ENCODE measurements at places on chromosomes 11 and 22.

GRCh38 chr22:22706253-22706915 is 62.0 kb downstream of the GGTLC2 start:
- DNase-seq = peak; percentile 41

DNA sequence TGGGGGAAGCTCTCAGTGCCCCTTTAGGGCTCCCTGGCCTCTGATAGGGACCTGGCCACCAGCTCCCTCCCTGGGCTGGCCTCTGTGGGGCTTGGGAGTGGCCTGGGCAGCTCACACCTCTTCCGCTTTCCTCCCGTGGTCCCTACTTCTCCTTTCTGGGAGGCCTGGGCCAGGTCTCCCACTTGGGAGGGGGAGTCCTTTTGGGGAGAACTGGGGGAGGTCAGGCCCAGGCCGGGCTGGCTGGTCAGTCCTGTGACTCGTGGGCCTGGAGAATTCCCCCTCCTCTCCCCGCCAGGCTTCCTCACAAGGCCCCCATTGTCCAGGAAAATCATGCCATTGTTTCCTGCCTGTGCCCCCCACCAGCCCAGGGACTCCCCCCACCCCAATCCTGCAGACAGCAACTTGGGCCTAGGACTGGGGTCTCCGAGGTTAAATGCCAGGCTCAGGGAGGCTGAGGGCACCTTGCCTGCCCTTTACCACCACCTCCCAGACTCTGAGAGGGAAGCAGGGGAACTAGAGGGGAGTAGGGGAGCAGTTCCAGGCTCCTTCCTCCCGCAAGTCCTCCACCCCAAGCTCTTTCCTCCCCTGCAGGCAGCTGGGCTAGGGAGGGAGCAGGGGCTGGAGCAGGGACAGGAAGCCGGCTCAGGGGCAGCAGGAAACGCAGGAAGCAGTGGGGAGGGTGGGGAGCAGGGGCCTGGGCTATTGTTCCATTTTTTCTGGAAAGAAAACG is 2.8 kb downstream of the MAP3K11 start:
- no peak for DNase-seq

DNA sequence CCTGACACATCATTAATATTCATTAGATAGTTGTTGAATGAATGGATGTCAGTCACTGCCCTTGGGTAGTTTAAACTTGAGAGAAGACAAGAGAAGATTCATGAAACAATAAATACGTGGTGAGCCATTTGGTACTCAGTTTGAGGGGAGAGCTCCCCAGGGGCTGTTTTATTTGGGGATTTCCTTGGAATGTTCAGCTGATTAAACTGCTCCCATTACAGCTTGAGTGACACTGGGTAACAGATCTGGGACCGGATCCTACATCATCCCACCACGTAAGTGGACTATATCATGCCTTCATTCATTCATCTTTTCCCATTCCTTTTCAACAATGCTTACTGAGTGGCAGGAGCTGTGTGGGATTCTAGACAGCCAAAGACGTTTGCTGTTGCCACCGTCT is 162.0 kb downstream of the FAT3 start:
- no peak for DNase-seq

DNA sequence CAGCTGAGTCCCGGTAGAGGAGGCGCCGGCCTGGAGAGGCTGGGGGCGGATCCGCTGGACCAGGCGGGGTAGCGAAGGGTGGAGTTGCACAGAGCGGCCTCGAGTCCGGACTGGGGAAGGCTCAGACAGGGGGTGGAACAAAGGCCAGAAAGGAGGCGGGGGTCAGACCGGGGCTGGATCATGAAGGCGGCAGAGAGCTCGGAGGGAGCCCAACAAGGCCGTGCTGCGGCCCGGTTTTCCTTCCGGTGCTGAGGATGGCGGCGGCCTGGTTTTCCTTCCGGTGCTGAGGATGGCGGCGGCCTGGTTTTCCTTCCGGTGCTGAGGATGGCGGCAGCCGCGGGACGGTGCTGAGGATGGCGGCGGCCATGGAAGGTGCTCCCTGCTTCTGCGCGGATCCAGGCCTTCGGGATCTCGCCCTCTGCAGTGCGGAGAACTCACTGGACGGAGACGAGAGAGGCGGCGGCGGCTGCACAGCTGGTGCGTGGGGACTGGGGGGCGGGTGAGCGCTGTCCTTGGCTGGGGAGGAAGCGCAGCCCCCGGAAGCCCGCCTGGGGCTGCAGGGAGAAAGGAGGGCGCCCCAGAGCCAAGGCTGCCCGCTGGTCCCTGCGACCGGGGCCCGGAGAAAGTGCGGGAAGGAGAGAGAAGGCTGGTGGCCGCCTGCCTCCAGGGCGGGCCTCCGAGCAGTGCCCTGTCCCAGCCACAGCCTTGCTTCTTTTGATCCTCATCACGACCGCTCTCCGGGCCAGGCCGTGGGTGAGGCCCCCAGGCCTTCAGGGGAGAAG is 350.4 kb upstream of the B3GAT1 start:
- DNase-seq = peak; percentile 40

- DNase-seq = no peak
These were observed 23.5 kb upstream of the YPEL1 start for GRCh38 chr22:21759093-21759492.

DNA sequence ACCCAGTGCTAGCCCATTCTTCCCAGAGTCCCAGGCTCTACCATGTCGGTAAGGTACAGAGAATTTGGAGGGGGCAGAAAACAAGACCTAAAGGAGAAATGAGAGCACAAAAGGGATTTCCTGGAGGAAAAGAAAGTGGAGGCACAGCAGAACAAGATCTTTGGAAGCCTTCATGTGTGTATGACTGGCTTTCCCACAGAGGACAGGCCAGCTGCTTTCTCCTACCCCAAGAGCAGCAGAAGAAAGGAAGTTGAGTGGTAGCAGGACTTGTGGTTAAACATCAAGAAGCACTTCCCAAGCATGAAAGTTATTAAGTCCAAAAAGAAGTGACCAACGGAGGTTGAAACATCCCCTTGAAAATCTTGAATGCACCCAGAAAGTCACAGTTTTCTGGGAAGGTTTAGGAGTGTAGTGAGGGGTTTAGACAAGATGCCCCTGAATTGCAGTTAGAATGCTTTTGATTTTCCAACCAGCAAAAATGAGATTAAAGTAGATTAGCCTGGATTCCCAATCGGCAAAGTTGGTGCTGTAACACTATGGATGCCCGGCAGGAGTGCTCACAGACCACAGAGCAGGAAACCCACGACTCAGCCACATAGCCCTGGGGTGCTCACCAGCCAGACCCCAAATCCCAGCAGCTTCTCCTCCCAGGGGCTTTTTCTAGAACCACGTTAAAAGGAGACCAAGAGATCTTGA is 608 bp downstream of the TMPRSS13 start:
- DNase-seq = no peak

DNA sequence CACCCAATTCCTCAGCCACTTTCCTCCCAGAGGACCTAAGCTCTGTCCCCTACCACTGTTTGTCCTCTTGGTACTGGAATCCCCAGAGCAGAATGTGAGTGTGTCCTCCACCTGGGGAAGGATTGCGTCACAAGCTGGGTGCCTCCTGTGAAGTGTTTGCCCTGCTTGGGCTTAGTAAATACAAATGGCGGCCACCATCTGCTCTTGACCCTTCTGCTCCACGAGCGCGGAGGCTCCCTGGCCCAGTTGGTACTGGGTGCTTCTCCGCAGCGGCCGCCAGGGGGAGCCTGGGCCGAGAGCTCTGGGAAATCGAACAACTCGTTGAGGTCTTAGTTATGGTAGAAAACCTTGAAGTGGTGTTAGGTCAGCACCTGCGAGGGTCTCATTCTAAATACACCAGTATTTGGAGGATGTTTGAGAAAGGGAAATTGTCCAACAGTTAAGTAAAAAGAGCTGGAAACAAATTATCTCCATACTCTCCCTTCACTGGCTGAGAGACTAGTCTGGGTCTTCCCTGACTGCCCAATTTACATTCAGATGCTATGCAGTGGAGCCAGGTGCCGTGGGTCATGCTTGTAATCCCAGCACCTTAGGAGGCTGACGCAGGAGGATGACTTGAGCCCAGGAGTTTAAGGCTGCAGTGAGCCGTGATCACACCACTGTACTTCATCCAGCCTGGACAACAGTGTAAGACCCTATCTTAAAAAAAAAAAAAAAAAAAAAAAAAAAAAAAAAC is 74.6 kb upstream of the TEAD1 start:
- no peak for DNase-seq

DNA sequence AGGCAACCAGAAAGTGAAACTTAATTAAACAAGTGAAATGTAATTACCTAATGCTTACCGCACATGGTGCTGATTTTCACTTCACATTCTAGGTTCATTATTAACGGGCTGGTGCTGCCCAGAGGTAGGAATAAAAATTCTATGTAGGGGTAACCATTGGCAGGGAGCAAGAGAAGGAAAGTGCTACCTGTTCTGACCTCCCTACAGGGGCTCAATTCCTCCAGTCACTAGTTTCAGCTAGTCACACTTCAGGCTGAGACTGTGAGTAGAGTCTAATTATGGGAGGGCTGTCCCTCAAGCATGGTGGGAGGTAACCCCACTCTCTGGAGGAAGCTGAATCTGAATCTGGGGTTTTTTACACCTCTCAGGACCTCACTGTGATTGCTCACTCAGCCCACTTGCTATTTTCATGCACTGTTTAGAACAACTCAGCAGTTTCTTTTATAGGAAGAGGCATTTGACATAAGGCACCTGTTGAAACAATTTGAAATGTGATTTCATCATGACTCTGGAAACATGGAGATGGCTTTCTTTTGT is 75.4 kb downstream of the MAML2 start:
- DNase-seq = no peak

- DNase-seq = no peak
These were observed 107.6 kb downstream of the LDLRAD3 start for GRCh38 chr11:36051235-36052144.

DNA sequence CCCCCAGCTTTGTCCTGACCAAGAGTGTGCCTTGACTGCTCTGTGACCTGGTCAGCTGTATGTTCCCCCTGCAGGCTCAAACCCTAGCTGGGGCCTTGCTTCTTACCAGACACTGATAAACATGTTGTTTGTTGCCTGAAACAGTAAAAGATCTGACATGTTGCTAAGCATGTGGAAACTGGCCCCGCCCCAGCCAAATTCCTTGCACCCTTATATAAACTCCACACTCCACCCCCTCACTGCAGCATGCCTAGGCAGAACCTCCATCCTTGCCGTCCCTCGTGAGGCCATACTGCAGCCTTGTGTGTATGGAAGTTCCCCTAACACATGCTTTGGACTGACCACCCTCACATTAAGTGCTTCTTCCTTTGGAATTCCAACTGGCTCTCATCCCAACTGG is 27.3 kb downstream of the LRRC74B start:
- no peak for DNase-seq

DNA sequence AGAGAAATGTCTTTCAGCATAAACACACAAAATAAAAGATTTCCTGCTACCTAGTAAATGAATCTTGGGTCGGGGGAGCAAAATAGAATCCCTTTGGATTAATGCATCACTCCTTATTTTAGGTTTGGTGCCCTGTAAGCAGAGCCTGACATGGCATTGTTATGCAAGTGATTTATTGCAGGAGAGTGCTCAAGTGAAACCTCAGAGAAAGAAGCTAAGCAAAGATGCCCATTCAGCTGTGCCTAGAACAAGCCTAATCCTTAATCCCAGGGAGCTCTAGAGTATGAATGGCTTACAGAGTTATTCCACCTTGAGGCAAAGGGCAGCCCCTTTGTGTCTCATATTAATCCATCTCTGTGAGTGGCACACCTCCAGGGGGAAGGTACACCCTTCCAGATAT is 21.1 kb downstream of the C11orf87 start:
- no peak for DNase-seq

- no peak for DNase-seq
These were observed 16.4 kb upstream of the ZNF280A start for GRCh38 chr22:22536515-22536914.

DNA sequence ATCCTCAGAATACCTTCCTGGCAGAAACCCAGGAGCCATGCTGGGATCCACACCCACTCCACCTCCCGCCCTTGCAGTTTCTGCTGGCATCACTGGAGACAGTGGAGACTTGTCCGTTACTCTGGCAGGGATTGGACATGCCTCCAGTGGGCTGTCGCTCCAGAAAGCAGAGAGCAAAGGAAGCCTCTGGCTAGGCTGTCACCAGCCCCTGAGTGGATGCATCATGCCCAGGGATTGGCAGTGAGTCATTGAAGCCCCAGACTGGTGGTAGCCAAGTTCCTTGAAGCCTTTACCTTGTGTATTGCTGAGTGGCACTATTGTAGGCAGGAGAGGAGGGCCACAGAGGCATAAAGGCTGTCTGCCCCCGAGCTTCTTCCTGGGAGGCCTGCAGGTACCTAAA is 34.8 kb upstream of the E2F8 start:
- no peak for DNase-seq

DNA sequence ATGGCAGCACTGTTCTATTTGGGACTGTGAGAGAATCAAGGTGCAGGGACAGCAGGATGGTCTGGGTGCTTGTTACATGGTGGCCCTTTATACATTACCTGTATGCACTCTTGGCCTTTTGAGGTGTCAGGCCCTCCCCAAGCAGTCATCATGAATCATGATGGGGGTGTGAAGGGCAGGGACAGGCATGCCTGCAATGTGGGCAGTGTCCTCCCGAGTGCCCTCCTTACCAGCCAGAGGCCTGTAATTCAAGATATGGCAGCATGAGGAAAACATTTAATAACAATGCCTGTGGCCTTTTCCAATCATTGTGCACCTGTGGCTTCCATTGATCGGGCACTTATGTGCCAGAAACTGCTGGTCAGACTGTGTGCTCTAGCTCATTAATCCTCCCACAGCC is 25.5 kb upstream of the CYP2D6 start:
- no peak for DNase-seq

DNA sequence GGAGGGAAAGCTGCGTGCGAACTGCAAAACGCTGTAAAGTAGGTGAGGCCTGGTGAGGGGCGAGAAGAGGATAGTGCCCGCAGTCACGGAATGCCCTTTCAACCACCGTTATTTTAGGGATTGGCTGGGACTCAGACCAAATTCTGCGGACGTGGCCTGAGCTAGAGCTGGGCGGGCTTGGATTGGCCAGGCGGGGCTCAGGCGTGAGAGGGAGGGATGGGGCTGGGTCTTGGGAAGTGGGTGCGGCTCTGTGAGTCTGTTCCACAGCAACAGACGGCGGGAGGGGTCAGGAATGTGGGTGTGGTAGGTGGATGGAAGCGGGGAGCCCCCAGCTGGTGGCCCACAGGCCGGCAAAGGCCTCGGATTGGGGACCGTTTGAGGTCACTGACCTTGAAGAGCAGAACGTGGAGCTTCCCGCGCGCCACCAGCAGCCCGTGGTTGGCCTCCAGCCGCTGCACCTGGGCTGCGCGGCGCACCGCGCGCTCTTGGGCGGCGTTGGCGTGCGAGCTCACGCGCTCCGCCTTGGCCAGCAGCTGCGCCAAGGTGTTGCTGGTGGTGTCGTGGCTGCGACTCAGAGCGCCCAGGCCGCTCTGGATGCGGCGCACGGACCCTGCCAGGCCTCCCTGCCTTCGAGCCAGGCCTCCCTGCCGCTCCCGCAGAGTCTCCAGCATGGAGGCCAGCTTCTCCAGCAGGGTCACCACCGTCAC is 444 bp downstream of the CAVIN3 start:
- DNase-seq = peak; percentile 96

DNA sequence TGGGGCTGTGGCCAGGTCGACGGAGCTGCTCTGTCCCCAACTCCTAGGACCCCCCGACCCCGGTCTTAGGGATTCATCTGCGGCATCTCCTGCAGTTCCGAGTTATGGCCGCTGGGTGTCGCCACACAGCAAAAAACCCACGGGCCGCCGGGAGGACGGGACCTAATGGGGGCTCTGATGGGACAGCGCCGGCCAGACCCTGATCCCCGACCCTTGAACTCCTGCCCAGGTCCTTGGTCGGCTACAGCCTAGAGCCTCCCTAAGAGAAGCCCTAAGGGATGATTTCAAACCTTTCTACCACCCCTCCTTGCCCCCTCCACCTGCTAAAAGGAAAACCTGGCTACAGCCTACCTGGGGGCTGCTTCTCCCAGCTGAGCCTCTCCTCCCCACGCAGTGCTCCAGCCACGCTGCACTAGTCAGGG is 30.8 kb upstream of the LRRC10B start:
- no peak for DNase-seq

- no peak for DNase-seq
These were observed 10.2 kb downstream of the GNB1L start for GRCh38 chr22:19844377-19845053.

Measured in coronary artery (tissue), 2 donors.